Myocyte (in vitro differentiated cells): ENCODE measurements at places on chromosomes 4 and X. TPM values are rescaled to one million over a fixed set of nuclear protein-coding genes. Genes with fewer than 3 reads are reported as not detected.

The ATP1B4 gene
- total RNA-seq = 2.5 and 58.0 TPM in 2 replicates

The TRPC5OS gene
- not detected in 2 replicates for total RNA-seq

The FRMPD4 gene
- total RNA-seq = 0.56 and 0.68 TPM in 2 replicates

The DUSP21 gene
- not detected in 2 replicates for total RNA-seq

The FGF13 gene
- total RNA-seq = 14.3 and 30.5 TPM in 2 replicates

The ASB12 gene
- total RNA-seq = 0.83 TPM in 1 of 2 replicates, not detected in the other

The ETDA gene
- total RNA-seq = not detected in 2 replicates

The FAM9B gene
- total RNA-seq = 0.13 TPM in 1 of 2 replicates, not detected in the other

The SMR3B gene
- not detected in 2 replicates for total RNA-seq

The ZIC3 gene
- not detected in 2 replicates for total RNA-seq

The TNIP2 gene
- 32.3 and 54.5 TPM in 2 replicates for total RNA-seq

The HS6ST2 gene
- 0.32 TPM in 1 of 2 replicates, not detected in the other for total RNA-seq

The TMPRSS11D gene
- not detected in 2 replicates for total RNA-seq

The CHRDL1 gene
- not detected in 2 replicates for total RNA-seq

The IDH3G gene
- total RNA-seq = 92.7 and 104 TPM in 2 replicates

The MAP7D2 gene
- 0.05 TPM in 1 of 2 replicates, not detected in the other for total RNA-seq

The RS1 gene
- total RNA-seq = not detected in 2 replicates

The BANK1 gene
- total RNA-seq = 0.21 and 0.47 TPM in 2 replicates

The SPANXN4 gene
- total RNA-seq = not detected in 2 replicates

The F9 gene
- not detected in 2 replicates for total RNA-seq

The AMBN gene
- total RNA-seq = not detected in 2 replicates

The GPM6B gene
- total RNA-seq = 102 and 159 TPM in 2 replicates

The SOD3 gene
- total RNA-seq = 5.2 and 6.6 TPM in 2 replicates

The ETDB gene
- total RNA-seq = not detected in 2 replicates

The GYPA gene
- not detected in 2 replicates for total RNA-seq

The F8 gene
- 4.1 and 9.3 TPM in 2 replicates for total RNA-seq

The CT45A1 gene
- total RNA-seq = not detected in 2 replicates

The FAM120C gene
- 19.3 and 22.2 TPM in 2 replicates for total RNA-seq

The ZNF157 gene
- total RNA-seq = 0.08 and 0.47 TPM in 2 replicates

The IL21 gene
- not detected in 2 replicates for total RNA-seq

The MED14 gene
- 28.9 and 31.2 TPM in 2 replicates for total RNA-seq

The ADGRG2 gene
- not detected in 2 replicates for total RNA-seq

The ODAM gene
- total RNA-seq = not detected in 2 replicates

The CENPVL2 gene
- total RNA-seq = 0.24 TPM in 1 of 2 replicates, not detected in the other

The CTAG1A gene
- not detected in 2 replicates for total RNA-seq

The TASL gene
- total RNA-seq = not detected in 2 replicates

The DOK7 gene
- total RNA-seq = 112 and 228 TPM in 2 replicates

The MAGIX gene
- 4.8 and 6.6 TPM in 2 replicates for total RNA-seq

The HTT gene
- total RNA-seq = 17.5 and 66.1 TPM in 2 replicates

The JADE3 gene
- total RNA-seq = 2.2 and 2.8 TPM in 2 replicates

The GLOD5 gene
- not detected in 2 replicates for total RNA-seq

The PFKFB1 gene
- 0.16 TPM in 1 of 2 replicates, not detected in the other for total RNA-seq

The MAGEA2B gene
- not detected in 2 replicates for total RNA-seq

The PDHA2 gene
- total RNA-seq = 0.08 TPM in 1 of 2 replicates, not detected in the other

The BMP3 gene
- total RNA-seq = 0.05 and 0.08 TPM in 2 replicates
